ENCODE measurements at places on chromosomes 12 and 14.

- no peak for DNase-seq
These were observed 24.1 kb downstream of the TMEM260 start for GRCh38 chr14:56603648-56604047.

- DNase-seq, result no peak
These were observed 342.9 kb downstream of the PAWR start for GRCh38 chr12:79347866-79348265.

DNA sequence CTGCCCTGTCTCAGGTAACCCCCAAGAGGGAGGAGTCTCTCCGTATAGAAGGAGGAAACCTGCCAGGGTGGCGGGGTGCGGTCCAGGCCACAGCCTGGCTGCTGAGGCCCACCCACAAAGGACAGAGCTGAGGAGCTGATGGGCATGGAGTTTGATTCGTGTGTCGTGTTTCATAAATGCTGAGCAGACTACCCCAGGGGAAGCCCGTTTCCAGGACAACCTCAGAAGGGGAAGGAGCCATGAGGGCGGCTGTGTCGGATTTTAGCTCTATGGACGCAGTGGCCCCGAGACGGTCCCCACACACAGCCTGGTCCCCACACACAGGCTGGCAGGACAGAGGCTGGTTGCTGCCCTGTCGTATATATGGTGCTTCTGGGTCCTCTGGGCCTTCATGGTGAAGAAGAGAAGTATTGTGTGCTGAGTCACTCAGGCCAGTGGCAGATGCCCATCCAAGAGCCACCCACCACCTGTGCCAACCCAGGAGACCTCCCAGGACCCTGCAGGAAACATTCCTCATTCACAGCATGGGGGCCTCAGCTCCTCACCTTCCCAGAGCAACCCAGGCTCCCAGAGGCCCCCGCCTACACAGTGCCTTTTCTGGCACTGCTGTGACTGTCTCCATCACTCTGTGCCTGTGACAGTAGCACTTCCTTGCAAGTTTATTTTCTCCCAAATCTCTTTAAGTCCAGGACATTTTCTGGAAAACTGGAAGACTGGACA lies 63.1 kb upstream of the RIN3 start:
- DNase-seq, result no peak

- no peak for DNase-seq
These were observed 8.5 kb upstream of the CDC42BPB start for GRCh38 chr14:103065861-103066260.

GRCh38 chr12:29612912-29613311 lies 115.4 kb upstream of the OVCH1 start:
- DNase-seq, result no peak

DNA sequence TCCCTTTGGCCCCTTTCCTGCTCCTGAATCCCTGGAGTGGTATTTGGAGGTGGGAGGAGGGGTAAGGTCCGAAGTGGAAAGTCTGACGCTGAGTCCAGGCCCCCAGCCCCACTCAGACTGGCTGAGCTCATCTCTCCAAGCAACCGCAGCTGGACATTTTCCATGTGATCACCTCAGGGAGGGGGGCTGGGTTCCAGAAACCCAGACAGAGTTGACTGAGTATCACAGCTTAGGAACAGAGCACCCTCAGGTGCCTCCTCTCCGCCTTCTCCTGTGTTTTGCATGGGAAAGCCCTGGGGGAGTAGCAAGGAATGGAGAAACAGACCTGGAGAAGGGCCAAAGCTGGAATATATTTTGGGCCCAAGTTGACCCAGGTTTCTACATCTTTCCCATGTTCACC lies 8.0 kb upstream of the ITGA5 start:
- no peak for DNase-seq

- DNase-seq, result no peak
These were observed 245.3 kb downstream of the ZFP36L1 start for GRCh38 chr14:68547305-68548193.
